ENCODE measurements at places on chromosomes 6 and 20. TPM values are rescaled to one million over a fixed set of nuclear protein-coding genes. Genes with fewer than 3 reads are reported as not detected.

The SLA2 gene
- total RNA-seq: 0.51 TPM

DNA sequence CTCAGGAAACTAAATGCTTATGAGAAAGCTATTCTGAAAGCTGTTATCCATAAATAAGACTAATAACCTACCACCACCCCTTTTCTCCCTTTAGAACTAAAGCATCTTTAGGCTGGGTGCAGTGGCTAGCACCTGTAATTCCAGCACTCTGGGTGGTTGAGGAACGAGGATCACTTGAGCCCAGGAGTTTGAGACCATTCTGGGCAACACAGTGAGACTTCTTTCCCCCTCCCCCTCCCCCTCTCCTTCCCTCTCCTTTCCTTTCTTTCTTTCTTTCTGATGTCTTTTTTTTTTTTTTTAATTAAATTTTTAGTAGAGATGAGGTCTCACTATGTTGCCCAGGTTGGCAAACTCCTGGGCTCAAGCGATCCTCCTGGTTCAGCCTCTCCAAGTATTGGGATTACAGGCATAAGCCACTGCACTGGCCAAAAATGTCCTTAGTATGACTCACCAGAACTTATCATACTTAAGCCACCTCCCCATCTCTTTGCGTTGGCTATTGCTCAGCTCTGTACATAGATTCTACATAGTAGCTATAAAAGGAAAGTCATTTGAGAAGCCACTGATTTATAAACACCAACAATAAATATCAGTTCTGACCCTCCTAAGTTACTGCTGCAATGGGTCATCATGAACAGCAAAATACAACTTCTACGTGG, 54.8 kb upstream of the SPDEF start:
- DNase-seq: peak; percentile 94

- DNase-seq: no peak
Measured at GRCh38 chr20:6295867-6296256, 173.0 kb upstream of the FERMT1 start.

DNA sequence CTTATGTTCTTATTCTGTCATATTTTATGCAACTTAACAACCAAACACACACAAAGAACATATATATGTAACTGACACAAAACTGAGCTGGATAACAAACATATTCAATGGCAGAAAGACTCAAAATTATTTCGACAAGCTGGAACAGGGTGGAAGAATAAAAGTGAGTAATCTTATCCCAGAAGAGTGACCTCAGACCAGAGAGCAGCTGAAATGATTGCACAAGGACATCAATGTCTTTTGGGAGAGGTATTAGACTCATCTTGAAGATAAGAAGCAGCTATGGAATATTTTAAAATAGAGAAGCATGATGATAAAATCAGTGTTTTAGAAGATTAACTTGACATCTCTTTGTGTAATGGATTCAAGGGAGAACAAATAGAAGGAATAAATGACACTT, 191.6 kb upstream of the PRDM1 start:
- DNase-seq: no peak

- DNase-seq: peak; percentile 66
Measured at GRCh38 chr20:5557123-5557522, 193.1 kb upstream of the SHLD1 start.

- no peak for DNase-seq
Measured at GRCh38 chr6:50116797-50117542, 67.2 kb upstream of the DEFB112 start.

DNA sequence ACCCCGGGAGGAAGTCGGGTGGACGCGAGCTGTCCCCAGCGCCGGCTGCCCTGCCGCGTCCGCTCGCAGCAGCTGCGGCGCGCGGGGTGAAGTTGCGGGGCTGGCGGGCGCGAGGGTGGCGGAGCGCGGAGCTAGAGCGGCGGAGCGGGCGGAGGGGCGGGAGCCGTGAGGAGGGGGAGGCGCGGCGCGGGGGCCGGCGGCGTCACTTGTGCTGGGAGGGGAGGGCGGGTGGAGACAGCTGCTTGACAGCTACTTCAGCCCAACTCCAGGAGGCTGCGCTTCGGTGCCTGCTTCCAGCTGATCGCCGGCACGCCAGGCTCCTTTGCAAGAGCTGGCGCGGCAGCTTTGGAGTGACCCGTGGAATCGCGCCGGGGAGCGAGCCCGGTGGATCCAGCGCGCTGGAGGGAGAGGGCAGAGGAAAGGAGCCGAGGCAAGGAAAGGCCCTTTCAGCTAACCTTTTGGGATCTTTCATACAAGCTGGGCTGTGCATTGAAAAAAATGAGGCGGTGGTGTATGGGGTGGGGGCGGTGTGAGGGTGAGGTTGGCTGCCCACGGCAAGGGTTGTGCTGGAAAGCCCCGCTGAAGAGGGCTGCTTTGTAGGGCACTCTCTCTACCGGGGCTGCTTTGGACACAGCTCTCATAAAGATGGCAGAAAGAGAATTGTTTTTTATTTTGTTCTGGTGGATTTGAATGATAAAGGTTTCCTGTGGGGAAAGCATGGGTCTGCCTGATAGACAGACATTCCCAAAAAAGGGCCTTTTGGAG, 24.6 kb downstream of the RIPOR2 start:
- DNase-seq: peak; percentile 37

- no peak for DNase-seq
Measured at GRCh38 chr6:106924694-106925523, 49.6 kb downstream of the CD24 start.

The IRF4 gene
- total RNA-seq: 0.15 TPM

Data from PC-3 (cell line).